ENCODE measurements at places on chromosomes 6 and 20.

GRCh38 chr20:37741055-37741454, 47.2 kb downstream of the CTNNBL1 start:
- no peak for DNase-seq

DNA sequence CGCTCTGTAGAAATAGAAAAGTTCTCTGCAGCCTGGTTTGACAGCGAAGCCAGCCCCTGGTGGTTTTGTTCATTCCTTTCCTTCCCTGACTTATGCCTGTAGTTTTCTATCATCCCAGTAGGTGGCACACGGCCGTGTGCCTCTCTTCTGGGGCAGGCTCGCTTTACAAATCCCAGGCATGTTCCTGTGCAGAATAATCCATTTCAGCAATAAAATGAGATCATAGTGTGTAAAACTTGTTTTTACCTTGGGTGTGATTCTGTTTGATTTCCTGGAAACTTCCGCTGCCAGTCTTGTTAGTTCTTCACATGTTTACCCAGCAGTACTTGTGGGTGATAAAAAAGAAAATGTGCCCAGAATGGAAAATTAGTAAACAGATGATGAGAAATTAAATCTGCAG, 7.4 kb upstream of the INSM1 start:
- DNase-seq: no peak

- no peak for DNase-seq
These were observed 16.4 kb downstream of the PIGT start for GRCh38 chr20:45432294-45432693.

DNA sequence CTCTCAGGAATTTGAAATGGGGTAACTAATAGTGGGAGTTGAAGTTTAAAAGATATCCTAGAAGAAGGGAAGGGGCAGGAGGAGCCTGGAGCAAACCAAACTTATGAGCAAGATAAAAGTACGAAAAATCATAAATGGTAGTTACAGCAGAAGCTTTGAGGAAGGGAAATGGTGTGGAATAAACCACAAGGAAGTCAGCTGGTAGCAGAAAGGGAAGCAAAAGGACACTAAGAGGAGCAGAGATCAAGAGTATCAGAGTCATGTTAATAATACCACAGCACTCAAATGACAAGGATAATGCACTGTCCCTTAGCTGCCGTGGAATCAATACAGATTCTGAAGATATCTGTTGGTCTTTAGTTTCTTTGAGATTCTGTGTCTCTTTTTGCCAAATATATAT, 44.9 kb upstream of the CCDC28A start:
- no peak for DNase-seq

DNA sequence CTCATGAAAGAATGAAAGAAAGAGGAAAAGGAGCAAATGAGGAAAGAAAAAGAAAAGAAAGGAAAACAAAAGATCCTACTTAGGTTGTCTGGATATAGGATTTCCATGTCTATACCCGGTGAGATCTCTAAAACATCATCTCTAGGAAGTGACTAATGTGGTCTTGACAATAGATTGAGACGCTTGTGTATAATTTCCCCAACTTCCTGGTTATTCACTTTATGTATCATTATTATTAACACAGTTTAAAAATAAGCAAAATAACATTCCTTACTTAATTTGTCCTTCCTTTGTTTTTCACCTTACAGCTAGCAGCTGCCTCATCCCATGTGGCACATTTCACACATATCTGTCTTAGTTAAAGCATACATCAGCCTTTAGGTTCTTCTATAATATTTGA, 27.0 kb downstream of the LAMA4 start:
- no peak for DNase-seq

DNA sequence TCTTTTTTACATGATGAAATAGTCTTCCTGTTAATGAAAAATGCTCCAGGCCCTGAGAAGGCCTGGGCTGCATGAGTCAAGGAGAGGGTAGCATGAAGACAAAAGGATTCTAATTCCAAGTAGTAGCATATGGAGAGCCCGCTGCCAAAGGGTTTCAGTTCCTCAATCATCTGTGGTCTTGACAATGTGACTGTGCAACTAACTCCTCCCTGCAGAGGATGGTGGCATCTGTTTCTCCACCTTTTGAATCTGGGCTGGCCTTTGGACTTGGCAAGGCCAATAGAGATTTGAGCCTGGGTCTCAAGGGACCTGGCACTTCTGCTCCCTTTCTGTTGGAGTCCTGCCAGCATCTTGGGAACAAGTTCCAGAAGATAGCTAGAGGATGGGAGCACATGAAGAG, 35.1 kb upstream of the ANKEF1 start:
- no peak for DNase-seq

GRCh38 chr6:47195011-47195650, 114.6 kb downstream of the TNFRSF21 start:
- DNase-seq: no peak

DNA sequence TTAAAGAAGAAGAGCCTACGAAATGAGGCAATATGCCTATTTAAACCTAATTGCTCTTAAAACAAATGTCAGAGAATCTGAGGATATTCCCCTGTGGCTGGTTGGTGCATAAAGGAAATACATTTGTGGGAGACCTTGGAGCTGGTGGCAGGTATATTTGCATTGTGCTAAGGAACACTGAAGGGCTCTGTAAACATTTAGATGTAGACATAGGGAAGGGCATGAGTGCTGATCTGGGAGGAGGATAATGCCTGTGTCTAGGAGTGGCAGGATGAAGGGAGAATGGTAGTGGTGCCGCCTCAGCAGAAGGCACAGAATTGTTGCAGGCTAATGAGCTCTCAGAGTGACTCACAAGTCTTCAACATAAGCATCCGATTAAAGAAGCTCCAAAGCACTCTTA, 85.8 kb downstream of the CD164 start:
- no peak for DNase-seq

GRCh38 chr6:25138233-25138933, 140.8 kb upstream of the CARMIL1 start:
- peak; percentile 57 for DNase-seq

GRCh38 chr6:112337209-112337638, 9.9 kb upstream of the RFPL4B start:
- no peak for DNase-seq

- DNase-seq: no peak
These were observed 3.9 kb upstream of the CNPY3 start for GRCh38 chr6:42925248-42925857.

GRCh38 chr20:47799116-47799715, 13.9 kb upstream of the SULF2 start:
- no peak for DNase-seq

DNA sequence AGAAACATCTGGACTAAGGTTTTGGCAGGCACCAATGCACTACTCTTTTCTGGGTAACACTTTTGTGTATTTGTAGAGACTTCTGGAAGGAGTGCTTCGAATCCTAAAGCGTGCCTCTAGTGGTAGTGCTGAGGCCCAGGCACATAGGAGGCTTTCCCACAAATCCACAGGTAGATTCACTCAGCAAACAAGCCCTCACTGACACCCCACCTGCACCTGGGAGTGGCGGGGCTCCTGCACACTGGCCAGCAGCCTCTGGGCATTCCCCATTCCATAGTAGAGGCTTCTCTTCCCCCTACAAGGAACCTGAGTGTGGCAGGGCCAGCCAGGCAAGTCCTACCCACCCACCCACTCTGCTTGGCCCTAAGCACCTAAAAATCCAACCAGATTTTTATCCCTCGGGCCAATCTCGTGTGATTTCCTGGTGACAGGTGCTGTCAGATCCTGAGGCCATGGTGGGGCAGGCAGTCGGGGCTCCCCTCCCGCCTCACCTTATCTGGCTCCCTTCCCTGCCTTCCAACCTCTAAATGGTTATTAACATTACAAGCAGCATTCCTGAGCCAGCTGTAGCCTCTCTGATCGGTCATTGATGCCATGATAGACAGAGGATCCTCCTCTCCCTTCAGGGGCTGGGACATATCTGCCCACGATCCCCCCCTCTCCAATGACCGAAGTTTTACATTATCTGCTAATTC, 82.4 kb downstream of the SLC2A10 start:
- no peak for DNase-seq

DNA sequence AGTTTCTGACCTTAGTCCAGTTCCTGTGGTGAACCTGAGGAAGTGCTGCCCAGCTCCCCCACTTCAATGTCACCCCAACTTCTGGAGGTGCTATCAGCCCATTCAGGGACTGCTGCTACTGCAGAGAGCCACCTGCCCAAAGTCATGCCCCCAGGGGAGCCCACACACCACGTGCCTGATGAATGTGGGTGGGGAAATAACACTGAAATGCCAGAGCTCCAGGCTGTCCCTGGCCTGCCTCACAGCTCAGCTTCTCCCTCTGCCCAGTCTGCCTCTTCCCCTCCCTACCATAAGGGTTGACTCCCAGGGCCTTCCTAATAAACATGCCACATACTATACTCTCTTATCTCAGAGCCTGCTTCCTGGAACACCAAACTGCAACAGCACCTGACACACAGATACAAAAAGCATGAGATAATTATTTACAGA, 276.4 kb upstream of the MOCS1 start:
- no peak for DNase-seq

- DNase-seq: no peak
These were observed 4.2 kb upstream of the TTPAL start for GRCh38 chr20:44471481-44471882.

- DNase-seq: no peak
These were observed 43.5 kb downstream of the PMEPA1 start for GRCh38 chr20:57666106-57666833.

Measured in activated CD4-positive, alpha-beta T cell treated with anti-CD3 and anti-CD28 coated beads for 4 hours (primary cell).